H7 (cell line): ENCODE measurements at places on chromosomes 6 and 20. TPM values are rescaled to one million over a fixed set of nuclear protein-coding genes. Genes with fewer than 3 reads are reported as not detected.
A peak's percentile ranks its signal among the peaks of the same experiment; 100 is the strongest.

The ADAM33 gene
- total RNA-seq = 3.3 and 5.5 TPM in 2 replicates

The LTV1 gene
- total RNA-seq = 18.8 and 25.3 TPM in 2 replicates

The B3GAT2 gene
- total RNA-seq = 0.18 and 0.28 TPM in 2 replicates

DNA sequence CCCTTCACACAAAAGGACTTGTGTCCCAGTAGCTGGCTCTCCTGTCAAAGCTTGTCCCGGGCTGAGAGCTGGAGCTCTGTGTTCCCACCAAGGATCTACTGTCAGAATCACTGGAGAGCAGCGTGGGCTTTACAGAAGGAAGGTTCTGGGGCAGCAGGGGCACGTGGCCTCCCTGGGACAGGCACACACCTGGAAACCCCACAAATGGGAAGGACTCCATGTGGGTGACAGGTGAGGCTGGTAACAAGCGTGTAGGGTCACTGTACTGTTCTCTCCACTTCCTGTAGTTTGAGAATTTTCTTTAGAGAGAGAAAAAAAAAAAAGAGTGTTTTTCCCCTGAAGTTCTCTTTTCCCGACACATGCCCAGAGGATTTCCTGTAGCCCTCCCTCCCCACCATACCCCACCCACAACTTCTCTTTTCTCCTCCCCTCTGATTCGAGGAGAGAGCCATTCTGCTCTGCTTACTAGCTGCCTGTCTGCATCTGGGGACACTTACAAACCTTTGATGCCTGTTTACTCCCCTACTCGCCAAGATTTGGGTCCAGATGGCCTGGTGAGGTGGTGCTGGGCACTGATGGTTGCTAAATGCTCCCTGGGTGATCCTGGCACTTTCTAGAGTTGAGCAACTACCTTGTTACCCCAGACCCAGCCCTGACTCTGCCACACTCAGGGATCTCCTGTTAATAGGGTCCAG is 84.1 kb upstream of the SIRPA start:
- DNase-seq = no peak

GRCh38 chr6:32215617-32216016 is 8.2 kb downstream of the NOTCH4 start:
- no peak for DNase-seq

DNA sequence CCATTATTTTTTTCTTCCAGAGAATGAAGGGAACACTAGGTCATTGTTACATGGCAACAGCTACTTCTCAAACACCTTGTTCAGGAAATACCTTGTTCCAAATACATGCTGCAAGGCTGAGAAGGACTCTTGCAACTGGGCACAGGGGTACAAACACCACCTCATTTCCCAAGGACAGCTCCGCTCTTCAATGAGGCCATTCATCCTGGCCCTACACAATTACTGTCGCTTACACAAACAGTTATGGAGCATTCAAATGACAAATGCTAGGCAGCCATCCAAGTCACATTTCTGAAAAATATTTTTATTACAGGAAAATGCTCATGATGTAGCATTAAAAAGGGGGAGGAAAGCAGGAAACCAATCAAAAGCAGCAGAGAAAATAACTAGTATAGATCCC is 611.9 kb downstream of the DHX35 start:
- no peak for DNase-seq

- DNase-seq = peak; percentile 53
These were observed 21.8 kb downstream of the NPEPL1 start for GRCh38 chr20:58714340-58714922.

GRCh38 chr6:112043032-112044007 is 10.6 kb upstream of the CCN6 start:
- DNase-seq = peak; percentile 90

DNA sequence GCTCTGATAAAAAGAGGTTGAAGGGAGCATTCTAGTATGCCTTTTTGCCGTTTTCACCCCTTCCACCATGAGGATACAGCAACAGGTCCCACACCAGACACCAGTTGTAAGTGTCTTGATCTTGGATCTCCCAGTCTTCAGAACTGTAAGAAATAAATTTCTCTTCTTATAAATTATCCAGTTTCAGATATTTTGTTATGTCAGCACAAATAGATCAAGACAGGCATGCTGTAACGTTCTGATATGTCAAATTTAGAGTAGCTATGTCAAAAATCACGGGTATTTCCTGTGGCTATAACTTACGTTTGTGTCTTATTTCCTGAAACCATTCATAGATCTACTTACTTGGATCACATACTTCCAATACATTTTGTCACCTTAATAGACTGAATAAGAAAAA is 55.9 kb upstream of the CD83 start:
- DNase-seq = no peak

DNA sequence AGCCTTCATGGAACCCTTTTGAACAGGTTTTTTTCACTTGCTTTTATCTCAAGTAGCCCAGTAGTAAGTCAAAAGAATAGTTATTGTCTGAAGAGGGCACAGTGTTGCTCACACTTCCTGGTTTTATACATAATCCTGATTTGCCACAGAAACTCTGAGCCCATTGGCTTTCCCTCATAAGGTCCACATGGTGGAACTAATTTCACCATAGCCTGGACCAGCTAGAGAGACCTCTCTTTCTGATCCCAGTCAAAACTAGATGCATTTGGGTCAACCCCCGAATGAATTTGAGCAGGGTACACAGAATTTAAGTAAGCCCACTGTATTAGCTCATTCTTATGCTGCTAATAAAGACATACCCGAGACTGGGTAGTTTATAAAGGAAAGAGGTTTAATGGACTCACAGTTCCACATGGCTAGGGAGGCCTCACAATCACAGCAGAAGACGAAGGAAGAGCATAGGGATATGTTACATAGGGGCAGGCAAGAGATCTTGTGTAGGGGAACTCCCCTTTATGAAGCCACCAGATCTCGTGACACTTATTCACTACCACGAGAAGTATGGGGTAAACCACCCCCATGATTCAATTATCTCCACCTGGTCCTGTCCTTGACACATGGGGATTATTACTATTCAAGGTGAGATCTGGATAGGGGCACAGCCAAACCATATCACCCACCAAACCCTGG is 6.2 kb downstream of the RWDD2A start:
- DNase-seq = no peak

- no peak for DNase-seq
These were observed 227.1 kb downstream of the NFATC2 start for GRCh38 chr20:51315390-51315789.

DNA sequence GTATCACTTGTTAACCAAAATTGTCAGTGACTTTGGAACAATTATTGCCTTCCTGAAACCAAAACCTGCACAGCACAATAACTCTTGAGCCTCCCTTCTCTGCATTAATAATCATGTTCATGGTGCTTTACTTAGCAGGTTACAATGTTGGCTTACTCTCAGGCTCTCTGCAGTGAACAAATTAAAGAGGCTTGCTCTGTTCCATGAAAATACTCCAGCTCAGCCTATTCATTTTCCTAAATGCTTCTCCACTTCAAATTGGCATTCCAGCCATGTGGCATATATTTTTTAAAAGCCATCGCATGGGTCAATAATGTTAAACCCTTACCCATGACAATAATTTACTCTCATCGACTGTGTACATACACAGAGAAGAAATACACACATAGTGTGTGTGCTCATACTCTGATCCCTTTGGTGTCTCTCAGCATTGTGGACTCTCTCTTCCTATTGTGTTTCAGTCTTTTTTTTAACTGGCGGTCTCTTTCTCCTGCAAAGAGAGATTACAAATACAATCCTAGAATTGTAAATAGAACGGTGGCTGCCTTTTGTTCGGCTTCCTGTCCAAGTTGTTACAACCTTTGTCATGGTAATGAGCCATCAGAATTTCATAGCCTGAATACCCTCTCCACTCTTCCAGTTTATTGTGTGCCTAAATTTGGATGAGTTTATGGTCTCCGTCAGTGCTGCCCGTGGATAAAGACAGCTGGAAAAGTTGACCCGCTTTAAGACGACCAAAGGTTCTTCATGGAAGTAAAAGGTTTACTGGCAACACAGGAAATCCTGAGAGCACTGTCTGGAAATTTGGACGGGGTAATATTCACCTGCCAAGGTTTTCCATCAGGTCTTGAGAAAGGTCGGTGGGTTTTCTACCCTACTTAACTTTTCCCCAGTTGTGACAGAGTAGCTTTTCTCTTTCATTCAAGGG is 263.6 kb downstream of the CD83 start:
- DNase-seq = no peak

GRCh38 chr6:146361128-146361924 is 182.3 kb upstream of the RAB32 start:
- DNase-seq = no peak

DNA sequence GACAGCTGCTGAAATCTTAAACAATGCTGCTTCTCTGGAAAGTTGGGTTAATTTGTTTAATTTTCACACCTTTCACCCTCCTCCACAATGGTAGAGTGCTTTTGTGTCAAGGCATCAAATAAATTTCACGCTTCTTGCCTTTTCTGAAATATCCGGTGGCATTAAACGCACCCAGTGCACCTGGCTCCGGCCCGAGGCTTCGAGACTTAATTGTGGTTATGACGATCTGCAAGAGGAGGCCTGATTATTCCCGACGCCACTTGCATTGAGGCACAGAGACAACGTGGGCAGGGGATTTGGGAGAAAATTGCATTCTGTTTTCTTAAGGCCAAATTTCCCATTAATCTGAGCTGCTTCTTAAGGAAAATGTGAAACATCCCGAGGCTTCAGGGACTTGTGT is 152.2 kb downstream of the CDH4 start:
- no peak for DNase-seq

GRCh38 chr6:105482227-105482844 is 79.5 kb upstream of the PREP start:
- no peak for DNase-seq

DNA sequence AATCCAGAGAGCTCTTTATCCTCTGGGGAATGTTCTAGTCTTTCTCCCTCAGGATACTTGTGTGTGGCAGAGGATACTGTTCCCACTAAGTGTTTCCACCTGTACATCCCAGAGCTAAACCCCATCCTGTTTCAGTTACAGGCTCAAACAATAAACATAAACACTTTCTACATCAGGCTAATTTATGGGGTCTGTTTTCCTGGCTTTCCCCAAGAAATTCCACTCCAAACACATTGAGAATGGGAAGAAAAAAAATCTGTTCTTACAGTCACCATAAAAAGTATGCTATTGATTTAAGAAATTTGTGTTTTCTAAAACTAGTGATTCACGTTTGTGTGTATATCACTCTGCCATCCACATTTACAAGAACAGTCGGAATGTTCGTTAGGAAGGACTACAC is 293.9 kb upstream of the FOXQ1 start:
- no peak for DNase-seq

DNA sequence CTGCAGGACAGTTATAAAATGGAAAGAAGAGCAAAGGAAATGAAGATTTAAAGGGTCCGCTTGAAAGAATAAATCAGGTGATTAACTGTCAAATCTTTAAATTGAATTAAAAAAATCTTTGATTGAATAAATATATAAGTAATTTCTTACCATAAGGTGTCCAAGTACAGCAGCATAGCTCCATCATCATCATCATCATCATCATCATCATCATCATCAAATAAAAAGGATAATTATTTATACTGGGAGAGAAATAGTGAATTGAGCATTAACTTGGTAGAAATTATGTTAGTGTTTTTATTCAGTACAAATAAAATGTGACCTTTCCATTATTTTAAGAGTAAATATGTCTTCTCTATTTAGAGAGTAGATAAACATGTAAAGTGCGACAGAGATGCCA is 745.6 kb upstream of the MARCKS start:
- no peak for DNase-seq

DNA sequence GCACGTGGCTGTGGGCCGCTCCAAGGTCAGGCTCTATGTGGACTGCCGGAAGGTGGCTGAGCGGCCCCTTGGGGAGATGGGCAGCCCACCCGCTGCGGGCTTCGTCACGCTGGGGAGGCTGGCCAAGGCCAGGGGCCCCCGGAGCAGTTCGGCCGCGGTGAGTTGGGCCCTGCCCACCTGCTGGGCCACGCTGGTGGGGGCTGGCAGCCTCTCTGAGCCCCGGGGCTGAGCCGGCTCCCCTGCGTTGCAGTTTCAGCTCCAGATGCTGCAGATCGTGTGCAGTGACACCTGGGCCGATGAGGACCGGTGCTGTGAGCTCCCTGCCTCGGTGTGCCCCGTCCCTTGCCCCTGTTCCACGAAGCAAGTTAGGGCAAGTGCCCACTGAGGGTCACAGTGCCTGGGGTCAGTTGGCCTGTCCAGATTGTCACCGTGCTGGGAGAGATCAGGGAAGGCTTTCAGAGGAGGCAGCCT is 27.1 kb downstream of the COL20A1 start:
- DNase-seq = no peak

- DNase-seq = no peak
These were observed 83.3 kb upstream of the NHSL1 start for GRCh38 chr6:138582573-138582972.

DNA sequence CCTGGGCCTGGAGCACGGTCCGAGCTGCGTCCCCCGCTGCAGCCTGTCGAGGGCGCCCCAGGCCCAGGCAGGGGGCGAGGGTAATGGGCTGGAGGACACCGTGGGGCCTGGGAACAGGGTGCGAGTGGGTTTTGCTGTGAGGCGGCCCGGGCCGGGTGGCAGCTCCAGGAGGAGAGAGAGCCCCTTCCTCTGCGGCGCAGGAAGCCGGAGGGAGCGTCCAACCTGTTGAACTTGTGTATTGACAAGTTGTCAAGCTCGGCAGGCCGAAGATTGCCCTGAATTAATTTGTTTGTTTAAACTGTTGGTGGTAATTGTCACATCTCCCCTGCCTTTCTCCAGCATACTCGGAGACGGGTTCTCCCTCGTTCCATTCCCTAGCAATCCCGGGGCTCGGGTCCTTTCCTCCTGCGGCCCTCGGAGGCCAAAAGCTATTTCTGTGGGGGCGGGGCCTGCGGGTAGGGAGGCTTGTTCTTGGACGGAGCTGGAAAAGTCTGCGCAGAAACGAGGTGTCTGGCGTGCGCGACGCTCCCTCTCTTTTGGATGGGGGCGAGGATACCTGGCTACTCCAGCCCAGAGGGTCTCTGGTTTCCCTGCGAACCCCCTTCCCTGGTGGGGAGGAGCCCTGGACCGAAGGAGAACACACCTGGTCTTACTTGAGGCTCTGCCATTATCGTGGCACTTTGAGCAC is 9.9 kb downstream of the NR2E1 start:
- DNase-seq = peak; percentile 84

DNA sequence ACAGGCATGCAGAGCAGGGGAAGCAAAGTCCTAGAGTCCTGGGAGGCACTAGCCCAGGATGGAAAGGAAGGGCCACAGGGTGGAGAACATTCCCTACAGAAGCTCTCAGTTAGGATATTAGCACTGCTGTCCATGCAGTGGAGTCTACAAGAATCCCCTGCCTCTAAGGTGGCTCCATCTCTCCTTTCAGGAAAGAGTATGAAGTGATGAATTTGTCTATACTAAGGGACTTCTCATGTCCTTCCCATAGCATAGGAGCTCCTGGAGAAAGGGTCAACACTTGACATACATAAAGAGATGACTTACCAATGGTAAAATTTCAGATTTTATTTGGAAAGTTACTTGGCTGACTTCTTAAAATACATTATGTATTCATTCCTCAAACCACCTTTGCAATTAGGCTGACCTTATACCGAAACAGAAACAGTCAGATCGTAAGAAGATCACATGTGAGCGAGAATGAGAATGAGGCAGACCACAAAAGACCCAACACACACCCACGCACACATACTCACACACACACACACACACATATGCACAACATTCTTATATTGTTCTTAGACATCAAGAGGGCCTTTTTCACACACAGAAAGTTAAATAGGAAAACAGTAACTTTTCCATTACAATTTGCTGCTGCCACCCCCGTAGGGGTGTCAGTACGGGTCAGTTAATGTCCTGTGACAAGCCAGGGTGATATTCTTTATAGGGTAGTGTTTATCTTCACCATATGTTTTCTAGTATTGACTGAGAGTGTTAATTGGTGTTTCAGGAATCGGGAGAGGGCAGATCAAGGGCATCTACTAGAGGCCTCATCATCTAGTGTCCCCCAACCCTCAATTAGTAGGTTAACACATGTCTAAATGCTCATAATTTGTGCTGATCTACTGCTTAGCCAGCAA is 159.4 kb downstream of the FAXC start:
- no peak for DNase-seq
